MV-4-11 (cell line): ENCODE measurements at places on chromosomes 1 and 21.

GRCh38 chr21:29074007-29074376 lies 544 bp upstream of the CCT8 start:
- DNase-seq, result no peak

- DNase-seq, result no peak
These were observed 12.9 kb downstream of the PTPN14 start for GRCh38 chr1:214538496-214538895.

- DNase-seq, result no peak
These were observed 402 bp upstream of the AK4 start for GRCh38 chr1:65147424-65148177.

- DNase-seq, result no peak
These were observed 143.2 kb downstream of the PBX1 start for GRCh38 chr1:164702216-164702615.

DNA sequence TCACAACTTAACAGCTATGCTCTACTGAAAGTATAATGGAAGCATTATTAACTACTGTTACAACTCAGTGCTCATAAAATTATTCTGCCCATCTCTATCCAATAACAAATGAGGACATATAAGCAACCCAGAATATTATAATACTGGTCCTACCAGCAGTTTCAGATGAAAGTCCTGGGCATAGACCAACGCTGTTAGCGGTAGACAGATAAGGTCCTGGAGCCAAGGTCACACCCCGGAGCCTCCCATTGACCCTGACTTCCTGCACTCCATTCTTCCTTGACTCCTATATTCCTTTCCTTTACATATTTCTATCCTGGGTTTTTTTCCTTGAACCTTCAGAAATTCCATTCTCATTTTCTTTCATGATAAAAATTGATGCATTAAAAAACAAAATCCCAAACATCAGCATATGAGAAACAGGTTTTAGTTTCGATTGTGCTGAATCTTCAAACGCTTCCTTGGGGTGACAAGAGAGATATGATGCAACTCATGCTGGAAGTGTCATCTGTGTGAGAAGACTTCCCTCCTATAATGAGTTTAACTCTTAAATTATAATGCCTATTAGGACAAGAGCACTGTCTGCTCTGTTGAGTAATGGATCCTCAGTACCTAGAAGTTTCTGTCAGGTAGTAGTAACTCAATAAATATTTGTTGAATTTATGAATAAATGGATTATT lies 831.1 kb downstream of the LRRIQ3 start:
- peak; percentile 84 for DNase-seq

- no peak for DNase-seq
These were observed at the start of gene ITLN1 for GRCh38 chr1:160885042-160885441. Gene ITLN1, minus strand, starts transcription at chr1:160885180. Its CDS starts 303 bp downstream, at chr1:160884877.

DNA sequence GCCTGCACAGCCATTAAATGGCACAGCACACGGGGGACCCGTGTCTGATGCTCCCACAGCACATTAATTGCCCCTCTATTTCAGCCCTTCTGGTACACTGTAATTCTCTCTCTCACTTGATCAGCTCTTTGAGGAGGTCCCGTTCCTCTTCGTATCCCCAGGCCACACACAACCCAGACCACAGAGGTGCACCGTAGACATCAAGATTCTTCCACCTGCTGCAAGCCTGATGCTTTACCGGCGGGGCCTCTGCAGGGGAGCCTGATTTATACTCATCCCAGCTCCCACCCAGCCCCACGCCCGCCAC lies 759 bp downstream of the SMYD3 start:
- DNase-seq, result no peak

- DNase-seq, result no peak
These were observed 188.4 kb upstream of the DMRTA2 start for GRCh38 chr1:50611675-50612074.

- DNase-seq, result peak; percentile 39
These were observed at the start of gene SLAMF6 for GRCh38 chr1:160522622-160523345. Gene SLAMF6, minus strand, starts transcription at chr1:160523255. Its CDS starts 63 bp downstream, at chr1:160523192.

DNA sequence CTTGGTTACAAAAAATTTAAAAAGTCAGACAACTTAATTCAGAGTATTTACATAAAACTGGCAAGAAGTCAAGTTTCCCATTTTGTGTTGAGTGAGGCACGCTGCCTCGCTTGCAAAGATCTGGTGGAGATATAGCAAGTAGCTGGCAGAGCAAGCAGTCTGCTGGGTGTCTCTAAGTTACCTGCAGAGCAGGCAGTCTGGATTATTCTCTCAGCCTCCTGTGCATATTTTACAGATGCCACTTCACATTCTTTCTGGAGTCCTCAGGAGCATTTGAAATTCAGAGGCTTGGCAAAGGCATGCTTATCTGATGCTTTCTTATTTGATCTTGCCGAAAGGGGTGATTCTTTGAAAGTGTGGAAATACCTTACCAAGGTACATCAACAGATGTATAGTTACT lies 640.4 kb upstream of the ADGRL4 start:
- no peak for DNase-seq

GRCh38 chr1:27536767-27537166 lies 46.8 kb upstream of the WASF2 start:
- DNase-seq, result no peak

GRCh38 chr1:163668472-163668871 lies 346.7 kb downstream of the NUF2 start:
- no peak for DNase-seq

DNA sequence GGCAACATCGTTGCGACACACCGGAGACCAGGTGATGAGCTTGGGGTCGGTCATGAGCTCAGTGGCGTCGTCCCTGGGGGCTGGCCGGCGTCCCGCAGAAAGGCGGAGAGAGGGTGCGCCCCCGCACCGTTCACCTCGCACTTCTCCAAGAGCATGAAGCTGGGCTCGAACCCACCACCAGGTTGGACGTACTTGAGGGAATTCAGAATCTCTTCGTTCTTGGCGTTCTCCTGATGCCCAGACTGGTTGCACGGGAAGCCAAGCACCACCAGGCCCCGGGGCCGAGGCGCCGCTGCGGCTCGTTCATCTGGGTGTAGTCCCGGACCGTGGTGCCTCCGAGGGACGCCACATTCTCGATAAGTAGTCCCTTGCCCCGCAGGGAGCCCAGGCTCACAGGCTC lies 176.6 kb upstream of the ADAMTS5 start:
- no peak for DNase-seq

DNA sequence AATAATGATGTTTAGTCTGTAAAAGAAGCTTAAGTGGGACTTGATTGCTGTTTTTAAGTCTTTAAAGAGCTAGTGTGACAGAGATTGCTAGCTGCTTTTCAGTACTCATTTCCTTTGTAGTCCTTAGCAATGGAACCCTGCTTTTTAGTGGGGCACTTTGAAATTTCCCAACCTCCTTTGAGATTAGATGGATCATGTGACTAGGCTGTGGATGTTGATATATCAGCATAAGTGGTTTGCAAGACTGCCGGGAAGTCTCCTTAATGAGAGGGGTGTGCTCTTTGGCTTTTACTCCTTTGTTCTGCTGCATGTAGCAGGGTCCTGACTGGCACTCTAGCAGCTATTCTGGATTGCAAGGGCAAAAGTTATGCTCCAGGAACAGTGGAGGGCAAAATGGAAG lies 11.2 kb upstream of the RCOR3 start:
- peak; percentile 2 for DNase-seq

GRCh38 chr21:28257276-28257675 lies 735.4 kb downstream of the LTN1 start:
- no peak for DNase-seq

DNA sequence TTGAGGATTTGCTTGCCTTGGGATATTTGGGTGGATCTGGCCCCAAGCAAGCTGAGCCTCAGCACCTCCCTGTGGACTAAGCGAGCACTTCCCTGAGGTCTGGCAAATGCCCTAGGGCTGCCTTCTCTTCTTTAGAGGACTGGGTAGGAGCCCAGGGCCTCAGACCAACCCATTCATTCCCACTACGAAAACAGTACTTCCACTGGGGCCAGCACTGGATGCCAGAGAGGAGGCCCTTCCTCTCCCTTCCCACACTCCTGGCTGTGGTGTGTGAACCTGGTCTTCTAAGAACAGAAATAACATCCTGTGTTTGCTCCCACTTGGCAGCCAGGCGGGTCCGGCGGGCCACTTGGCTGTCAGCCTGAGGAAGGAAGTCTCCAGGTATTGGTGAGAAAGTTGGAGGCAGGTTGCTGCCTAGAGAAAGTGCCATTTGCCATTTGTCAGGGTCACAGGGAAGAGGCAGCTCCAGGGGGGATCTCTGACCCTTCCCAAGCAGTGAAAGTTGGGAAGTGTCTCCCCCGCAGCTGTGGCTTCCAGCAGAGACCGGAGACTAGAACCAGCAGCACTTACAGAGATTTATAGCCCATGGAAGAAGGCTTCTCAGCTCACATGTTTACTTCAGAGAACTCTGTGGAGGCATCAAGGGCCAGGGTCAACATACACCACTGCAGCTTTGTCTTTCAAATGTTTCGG lies 323.5 kb downstream of the SIPA1L2 start:
- DNase-seq, result no peak

DNA sequence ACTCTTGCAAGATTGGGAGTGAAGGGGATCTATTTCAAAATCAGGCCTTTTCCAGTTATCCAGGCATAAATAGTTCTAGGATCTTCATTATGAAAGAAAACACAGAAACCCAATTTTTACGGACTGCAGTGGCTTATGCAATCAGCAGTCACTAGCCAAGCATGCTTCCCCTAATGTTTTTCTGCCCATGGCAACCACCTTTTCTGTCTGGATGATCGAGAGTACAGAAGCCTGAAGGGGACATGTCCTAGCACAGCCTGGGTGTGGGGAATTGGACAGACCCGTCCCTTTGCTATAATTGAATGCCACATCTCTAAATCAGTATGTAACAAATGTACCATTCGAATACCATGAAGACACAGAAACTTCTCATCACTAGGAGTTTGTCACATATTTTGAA lies 29.8 kb upstream of the NCAM2 start:
- DNase-seq, result peak; percentile 53

GRCh38 chr1:214438075-214438474 lies 113.3 kb downstream of the PTPN14 start:
- no peak for DNase-seq

- no peak for DNase-seq
These were observed 18.1 kb downstream of the CAMTA1 start for GRCh38 chr1:6803357-6803756.

GRCh38 chr1:172832006-172832725 lies 173.3 kb downstream of the FASLG start:
- no peak for DNase-seq

- no peak for DNase-seq
These were observed 74.4 kb downstream of the EPS15 start for GRCh38 chr1:51444534-51445192.
